ENCODE measurements at places on chromosomes 13 and 19.

DNA sequence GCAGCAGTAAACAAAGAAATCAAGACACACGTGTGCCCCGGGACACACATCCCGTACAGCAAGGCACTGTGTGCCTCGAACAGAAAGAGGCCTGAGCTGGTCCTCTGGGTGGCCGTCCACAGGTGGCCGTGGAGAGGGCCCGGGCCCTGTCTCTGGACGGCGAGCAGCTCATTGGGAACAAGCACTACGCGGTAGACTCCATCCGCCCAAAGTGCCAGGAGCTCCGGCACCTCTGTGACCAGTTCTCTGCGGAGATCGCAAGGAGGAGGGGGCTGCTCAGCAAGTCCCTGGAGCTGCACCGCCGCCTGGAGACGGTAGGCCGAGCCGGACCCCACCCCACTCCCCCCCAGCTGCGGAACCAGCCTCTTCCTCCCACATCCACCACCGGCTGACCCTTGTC lies 30.7 kb upstream of the F7 start:
- no peak for DNase-seq

DNA sequence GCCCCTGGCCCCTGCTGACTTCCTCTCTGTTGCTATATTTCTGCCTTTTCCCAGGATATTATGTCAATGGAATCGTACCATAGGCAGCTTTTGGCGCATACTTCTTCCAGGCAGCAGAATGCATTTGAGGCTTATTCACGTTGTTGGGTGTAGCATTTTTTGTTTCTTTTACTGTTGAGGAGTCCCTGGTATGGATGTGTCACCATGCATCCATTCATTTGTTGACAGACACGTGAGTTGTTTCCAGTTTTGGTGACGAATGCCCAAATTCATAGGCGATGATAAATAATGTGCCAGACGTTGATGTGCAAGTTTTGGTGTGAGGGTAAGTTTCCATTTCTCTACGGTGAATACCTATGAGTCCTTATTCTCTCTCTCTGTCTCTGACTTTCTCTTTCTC lies 5.0 kb downstream of the NFILZ start:
- DNase-seq: no peak

GRCh38 chr13:24313439-24313838 lies 4.1 kb downstream of the C1QTNF9 start:
- no peak for DNase-seq

DNA sequence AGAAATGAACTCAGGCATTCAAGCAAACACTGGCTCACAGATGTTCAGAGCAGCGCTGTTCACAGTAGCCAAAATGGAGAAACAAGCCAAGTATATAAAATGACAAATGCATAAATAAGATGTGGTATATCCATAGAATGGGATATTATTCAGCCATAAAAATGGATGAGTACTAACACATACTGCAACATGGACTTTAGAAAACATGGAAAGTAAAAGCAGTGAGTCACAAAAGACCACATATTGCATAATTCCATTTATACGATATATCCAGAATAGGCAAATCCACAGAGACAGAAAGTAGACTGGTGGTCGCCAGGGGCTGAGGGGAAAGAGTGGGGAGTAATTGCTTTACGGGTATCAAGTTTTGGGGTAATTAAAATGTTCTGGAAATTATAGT lies 6.6 kb downstream of the ZNF837 start:
- DNase-seq: no peak

- no peak for DNase-seq
These were observed 9.4 kb downstream of the NLRP7 start for GRCh38 chr19:54937926-54938325.

GRCh38 chr13:67238277-67238859 lies 8.2 kb upstream of the PCDH9 start:
- DNase-seq: no peak

GRCh38 chr19:43570174-43570791 lies 5.0 kb downstream of the XRCC1 start:
- no peak for DNase-seq

DNA sequence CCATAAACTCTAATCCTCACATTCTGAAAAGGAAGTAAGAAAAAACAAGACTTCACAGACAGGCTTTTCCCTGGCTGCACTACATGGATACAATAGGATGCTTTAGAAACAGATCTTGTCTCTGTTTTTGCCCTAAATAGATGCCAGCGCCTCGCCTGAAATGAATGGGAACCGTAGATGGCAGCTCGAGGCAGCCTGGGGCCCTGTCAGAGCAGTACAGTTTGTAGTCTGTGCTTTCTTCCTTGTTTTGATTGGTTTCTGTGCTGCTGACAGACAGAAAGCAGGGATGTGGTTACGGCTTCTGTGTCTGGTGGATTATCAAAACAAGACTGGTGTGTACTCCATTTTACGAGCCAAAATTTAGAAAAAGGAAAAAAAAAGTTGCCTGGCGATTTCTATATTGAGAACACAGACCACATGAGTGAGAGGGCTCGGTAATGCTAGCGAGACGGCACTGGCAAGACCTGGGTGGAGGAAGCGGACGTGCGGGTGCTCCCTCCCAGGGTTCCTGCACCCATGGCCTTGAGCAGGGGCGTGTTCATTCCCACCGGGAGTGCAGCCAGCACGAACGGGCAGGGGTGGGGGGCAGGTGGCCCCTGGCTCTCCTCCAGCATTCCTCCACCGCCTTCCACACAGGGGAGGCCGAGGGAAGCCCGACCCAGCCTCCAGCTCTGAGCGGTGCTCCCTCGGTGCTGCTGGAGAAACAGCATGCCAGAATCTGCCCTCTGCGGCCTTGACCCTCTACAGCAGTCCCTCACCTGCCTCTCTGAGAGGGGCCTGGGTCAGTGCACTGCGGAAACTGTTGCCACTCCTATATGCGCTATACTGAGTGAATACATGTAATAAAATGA lies 37.6 kb upstream of the C1QTNF9 start:
- DNase-seq: no peak

GRCh38 chr19:7852851-7853769 lies 21.1 kb downstream of the PRR36 start:
- peak; percentile 56 for DNase-seq

DNA sequence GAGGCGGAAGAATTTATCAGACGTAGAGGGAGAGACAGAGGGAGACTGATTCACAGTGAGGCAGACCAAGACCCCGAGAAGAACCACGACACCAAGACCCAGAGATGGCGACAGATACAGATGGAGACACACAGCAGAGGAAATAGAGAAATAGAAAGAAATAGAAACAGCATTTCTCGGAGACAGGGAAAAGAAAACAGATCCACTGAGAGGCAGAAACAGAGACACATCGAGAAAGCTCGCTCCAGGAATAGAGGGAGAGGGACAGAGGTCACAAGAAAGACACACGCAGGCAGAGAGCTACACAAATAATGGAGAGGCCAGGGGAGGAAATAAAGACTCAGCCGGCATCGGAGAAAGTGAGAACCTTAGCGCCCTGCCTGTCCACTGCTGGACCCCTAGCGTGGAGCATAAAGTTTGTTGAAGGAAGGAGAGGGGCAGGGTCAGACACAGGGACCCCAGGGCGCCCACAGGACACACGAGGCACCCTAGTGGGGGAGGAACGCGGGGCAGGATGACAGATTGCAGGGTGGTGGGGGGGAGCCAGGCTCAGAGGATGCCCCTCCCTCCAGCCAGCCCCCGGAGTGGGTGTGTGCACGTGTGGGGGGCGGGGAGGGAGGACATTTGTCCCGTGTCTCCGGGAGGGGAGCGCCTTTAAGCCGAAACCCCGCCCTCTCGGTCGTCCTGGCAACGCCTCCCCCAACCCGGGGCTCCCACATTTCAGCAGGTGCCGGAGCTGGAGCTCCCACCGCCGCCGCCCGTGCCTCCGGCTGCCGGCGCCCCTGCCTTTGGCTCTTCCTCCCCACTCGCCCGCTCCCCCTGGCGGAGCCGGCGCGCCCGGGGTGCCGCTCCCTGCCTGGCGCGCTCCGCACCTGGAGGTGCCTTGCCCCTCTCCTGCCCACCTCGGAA lies at the start of gene PRKCG:
TSS of gene PRKCG (plus strand) at position 716 of the 909 bp plus-strand sequence. CDS start 298 bp downstream, outside the sequence.
- DNase-seq: no peak

GRCh38 chr13:23639674-23640073 lies 69.5 kb downstream of the TNFRSF19 start:
- no peak for DNase-seq

GRCh38 chr13:110559429-110559943 lies 2.0 kb downstream of the RAB20 start:
- DNase-seq: no peak

DNA sequence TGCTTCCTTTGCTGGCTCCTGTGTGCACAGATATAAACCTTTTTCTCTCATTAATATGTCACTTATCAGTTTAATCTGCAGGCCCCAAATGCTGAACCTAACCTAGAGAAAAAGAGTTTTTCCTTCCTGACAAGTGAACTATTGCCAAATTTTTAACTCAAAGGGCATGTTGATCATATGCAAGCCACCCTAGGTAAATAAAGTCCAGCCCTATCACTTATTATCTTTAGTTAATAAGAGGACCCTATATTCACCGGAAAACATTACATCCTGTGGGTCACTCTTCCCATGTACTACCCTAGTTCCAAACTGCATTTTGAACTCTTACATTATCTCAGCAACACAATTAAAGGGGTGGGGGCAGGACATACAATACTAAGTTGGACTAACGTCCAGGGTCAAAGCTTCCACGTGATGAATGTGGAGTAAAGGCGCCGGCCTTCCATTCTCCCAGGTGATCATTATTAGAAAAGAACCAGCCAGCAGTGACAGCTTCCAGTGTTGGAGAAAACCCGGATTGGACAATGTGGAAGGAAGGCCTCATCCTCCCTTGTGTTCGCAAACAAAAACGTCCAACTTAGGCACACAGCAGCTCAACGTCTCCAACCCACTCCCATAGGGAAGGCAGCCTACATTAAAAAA lies 86.6 kb downstream of the STK24 start:
- no peak for DNase-seq

DNA sequence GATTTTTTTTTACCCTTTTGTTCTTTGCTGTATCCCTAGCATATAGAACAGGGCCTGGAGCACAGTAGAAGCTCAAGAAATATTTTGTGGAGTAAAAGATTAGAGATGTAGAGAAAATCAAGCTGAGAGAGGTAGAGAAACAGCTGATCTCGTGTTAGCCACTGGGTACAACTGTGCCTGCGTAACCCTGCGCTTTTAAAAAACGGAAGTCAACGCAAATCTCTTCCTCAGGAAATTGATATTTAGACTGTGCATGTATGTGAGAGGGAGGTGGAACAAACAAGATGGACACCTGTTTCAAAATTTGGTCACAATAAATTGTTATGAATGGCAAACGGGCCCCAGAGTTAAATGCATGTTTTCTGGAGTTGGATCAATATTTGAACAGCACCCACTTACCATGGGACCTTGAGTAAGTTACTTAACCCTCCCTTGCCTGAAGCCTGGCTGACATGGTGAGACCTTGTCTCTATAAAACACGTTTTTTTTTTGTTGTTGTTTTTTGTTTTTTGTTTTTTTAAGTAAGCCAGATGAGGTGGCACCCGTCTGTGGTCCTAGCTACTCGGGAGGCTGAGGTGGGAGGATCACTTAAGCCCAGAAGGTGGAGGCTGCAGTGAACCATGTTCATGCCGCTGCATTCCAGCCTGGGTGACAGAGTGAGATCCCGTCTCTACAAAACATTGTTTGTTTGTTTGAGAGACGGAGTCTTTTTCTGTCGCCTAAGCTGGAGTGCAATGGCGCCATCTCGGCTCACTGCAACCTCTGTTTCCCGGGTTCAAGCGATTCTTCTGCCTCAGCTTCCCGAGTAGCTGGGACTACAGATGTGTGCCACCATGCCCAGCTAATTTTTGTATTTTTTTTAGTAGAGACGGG lies 3.3 kb upstream of the EPOR start:
- no peak for DNase-seq

DNA sequence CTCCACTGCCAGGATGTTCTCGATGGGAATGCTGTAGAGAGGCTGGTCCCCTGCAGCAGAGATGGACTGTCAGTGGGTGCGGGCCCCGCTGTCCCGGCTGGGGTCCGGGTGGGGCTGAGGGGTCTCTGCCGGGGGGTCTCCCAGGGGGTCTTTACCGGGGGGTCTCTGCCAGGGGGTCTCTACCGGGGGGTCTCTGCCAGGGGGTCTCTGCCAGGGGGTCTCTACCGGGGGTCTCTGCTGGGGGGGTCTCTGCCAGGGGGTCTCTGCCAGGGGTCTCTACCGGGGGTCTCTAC lies 25.7 kb upstream of the C13orf46 start:
- DNase-seq: no peak

- DNase-seq: no peak
These were observed 21.7 kb downstream of the MYH14 start for GRCh38 chr19:50224986-50225747.

DNA sequence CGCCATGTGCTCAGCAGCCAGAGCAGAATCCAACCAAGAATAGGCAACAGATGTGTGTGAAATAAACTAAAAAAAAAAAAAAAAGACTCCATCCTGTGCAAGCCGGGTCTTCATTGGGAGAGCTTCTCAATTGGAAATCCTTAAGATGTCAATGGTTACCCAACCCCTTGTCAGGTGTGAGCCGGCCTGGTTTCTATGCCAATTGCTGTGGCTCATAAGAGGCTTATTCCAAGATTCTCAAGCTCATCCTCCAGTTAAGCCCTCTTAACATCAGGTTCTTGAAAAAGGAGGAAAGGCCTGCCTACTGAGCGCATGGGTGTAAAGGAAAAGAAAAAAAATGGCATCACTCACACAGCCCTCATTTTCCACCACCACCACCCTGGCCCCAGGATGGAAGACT lies 1084.6 kb downstream of the UQCRFS1 start:
- DNase-seq: no peak

GRCh38 chr19:47419030-47419783 lies at the start of gene MEIS3:
Gene MEIS3, minus strand, starts transcription at chr19:47419527. Its CDS starts 446 bp downstream, at chr19:47419081.
- DNase-seq: no peak

DNA sequence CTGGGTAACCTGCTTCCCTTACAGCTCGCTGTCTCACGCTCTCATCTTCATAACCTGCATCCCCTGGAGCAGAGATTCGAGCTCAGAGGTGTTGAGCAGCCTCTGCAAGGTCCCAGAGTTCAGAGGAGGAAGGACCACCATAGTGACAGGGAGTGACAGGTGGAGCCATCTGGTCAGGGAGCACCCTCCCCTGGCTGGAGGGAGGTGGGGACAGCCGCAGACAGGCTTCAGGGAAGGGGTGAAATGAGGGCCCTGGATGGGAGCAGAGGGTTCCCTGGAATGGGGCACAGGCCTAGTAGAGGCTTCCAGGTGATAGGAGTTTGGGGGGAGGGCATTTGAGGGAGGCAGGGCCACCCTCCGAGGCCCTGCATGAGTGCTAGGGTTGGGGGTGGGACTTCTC lies 82.1 kb downstream of the ZNF429 start:
- DNase-seq: no peak

- DNase-seq: no peak
These were observed 15.5 kb downstream of the C19orf47 start for GRCh38 chr19:40332669-40333068.

GRCh38 chr13:86020351-86021002 lies 221.3 kb upstream of the SLITRK6 start:
- DNase-seq: no peak

- no peak for DNase-seq
These were observed 16.6 kb upstream of the RCBTB1 start for GRCh38 chr13:49602005-49602404.

DNA sequence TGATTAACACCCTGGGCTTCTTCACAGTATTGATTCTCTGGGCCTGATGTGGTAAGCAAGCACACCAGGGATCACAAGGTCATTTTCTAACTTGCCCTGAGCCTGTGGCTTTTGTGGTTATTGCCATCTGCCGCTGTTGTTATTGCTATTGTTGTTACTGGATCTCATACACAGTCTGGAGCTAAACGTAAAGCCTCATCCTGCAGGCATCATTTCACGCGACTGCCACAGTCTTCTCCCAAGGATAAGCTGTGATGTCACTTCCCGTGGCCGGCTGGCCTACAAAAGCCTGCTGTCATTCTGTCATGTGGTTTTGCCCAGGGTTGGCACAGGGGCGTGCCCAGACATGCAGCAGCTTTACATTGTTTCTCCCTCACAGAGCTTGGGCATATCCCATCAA lies 154.0 kb upstream of the GPR12 start:
- DNase-seq: no peak

GRCh38 chr19:44800461-44800860 lies 8.4 kb upstream of the BCAM start:
- peak; percentile 79 for DNase-seq
